ENCODE measurements at places on chromosomes 1 and 21.
A peak's percentile ranks its signal among the peaks of the same experiment; 100 is the strongest.

- DNase-seq, result peak; percentile 62
These were observed at the start of gene S1PR1 for GRCh38 chr1:101236516-101237228. TSS of gene S1PR1 (plus strand) at chr1:101237019. CDS start at chr1:101238985, 1,966 bp downstream.

- DNase-seq, result no peak
These were observed 83.3 kb upstream of the TMEM51 start for GRCh38 chr1:15070145-15070748.

DNA sequence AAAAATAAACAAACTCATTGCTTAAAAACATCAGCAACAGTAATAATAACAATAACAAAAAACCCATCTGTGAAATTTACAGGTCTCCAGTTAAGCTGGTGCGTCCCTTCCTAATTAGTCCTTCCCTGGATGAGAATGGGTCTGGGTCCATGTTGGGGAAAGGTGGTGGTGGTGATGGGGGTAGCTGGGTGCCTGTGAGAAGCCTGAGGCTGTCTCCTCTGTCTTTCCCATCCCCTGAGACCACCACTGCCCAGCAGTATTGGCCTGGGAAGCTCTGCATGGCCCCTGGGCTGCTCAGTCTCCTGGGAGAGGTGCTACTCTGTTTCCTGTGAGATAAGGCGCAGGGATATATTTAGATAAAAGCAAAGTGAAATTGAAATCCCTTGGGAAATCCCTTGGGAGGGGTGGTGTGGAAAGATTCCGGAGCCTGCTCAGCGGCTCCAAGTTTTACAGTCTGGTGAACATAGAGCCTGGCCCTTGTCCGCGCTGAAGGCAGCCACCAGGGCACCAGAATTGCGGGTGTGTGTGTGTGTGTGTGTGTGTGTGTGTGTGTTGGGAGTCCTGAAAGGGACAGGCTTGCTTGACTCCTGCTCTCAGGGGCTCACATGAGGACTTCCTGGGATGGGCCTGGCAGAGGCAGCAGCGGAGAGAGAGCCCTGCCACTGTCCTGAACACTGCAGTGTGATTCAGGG is 150.2 kb downstream of the FOXD2 start:
- DNase-seq, result no peak

DNA sequence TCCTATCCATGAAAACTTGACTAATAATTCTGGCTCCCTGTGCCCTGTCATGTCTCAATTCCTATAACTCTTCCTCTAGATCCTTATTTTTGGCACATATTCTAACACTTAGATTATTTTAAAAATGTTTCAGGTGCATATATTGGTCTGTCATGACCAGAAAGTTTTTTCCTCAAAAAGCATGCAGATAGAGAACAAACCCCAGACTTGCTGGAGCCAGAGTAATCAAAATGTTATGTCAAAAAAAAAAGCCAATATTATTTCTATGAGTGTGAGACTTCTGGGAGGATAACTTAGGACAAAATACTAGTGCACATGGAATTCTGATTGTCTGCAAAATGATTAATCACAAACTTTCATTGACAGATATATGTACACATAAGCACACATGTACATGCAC is 135.1 kb upstream of the MROH9 start:
- no peak for DNase-seq

- no peak for DNase-seq
These were observed 84.9 kb upstream of the SLC44A3 start for GRCh38 chr1:94734963-94735901.

- peak; percentile 16 for DNase-seq
These were observed 458 bp downstream of the CRABP2 start for GRCh38 chr1:156704930-156705320.

Measured in activated T-cell treated with anti-CD3 and anti-CD28 coated beads for 24 hours (primary cell).